ENCODE measurements at places on chromosomes 3 and 15. TPM values are rescaled to one million over a fixed set of nuclear protein-coding genes. Genes with fewer than 3 reads are reported as not detected.

The CADPS gene
- under 0.01 TPM for total RNA-seq

The THBS1 gene
- 623 TPM for total RNA-seq

The CBLB gene
- 57.7 TPM for total RNA-seq

The TTLL13 gene
- total RNA-seq = not detected

The PGBD4 gene
- 1.3 TPM for total RNA-seq

DNA sequence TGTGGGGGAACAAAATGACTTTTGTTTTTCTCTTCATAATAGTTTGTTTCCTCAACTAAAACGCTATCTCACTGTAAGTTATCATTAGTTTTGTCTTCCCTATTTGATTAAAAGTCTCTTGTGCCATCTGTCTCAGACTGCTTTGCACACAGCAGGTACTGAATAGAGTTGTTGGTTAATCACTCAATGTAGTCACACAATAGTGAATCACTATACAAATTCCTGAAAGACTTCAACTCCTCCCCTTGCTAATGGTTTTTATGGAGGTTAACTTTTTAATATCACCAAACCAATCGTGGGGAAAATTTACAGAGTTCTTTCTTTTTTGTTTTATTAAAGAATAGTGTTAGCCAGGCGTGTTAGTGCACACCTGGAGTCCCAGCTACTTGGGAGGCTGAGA, 2.6 kb upstream of the NGLY1 start:
- no peak for DNase-seq
- no peak overlapping the region for H3K27ac ChIP-seq
- H3K4me3 ChIP-seq = no peak overlapping the region
- H3K27me3 ChIP-seq = no peaks in the 10 kb centered on the region
- peaks cover 4% of the 10 kb centered on the region for H3K4me1 ChIP-seq
- no peaks in the 10 kb centered on the region for H3K36me3 ChIP-seq

- H3K36me3 ChIP-seq = no peaks in the 10 kb centered on the region
- no peaks in the 10 kb centered on the region for H3K4me1 ChIP-seq
- H3K4me3 ChIP-seq = no peak overlapping the region
- DNase-seq = no peak
- no peak overlapping the region for H3K27ac ChIP-seq
Measured at GRCh38 chr3:117052395-117052794, 342.8 kb downstream of the TUSC7 start.

GRCh38 chr3:125316949-125317348, 58.2 kb downstream of the ZNF148 start:
- no peak overlapping the region for H3K4me3 ChIP-seq
- DNase-seq = no peak
- no peak overlapping the region for H3K27ac ChIP-seq
- H3K27me3 ChIP-seq = no peaks in the 10 kb centered on the region
- H3K36me3 ChIP-seq = no peaks in the 10 kb centered on the region

DNA sequence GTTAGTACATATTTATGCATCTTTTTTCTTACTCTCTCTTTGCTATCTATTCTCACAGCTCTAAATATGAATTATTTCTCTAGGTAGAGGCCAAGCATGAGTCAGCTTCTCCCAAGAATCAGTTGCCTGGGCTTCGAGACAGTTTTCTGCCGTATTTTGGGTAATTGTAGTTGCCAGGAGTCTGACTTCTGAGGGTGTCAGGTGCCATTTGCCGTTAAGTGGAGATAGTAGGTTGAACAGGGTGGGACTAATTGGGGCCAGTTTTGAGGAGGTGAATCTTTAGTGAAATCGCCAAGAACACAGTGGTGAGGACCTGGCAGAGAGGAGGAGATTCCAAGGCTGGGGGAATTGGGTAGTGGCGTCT, 7.8 kb upstream of the NRROS start:
- H3K27me3 ChIP-seq = no peaks in the 10 kb centered on the region
- peak overlapping the region; percentile 66 for H3K4me3 ChIP-seq
- DNase-seq = no peak
- peak overlapping the region; percentile 85 for H3K27ac ChIP-seq

DNA sequence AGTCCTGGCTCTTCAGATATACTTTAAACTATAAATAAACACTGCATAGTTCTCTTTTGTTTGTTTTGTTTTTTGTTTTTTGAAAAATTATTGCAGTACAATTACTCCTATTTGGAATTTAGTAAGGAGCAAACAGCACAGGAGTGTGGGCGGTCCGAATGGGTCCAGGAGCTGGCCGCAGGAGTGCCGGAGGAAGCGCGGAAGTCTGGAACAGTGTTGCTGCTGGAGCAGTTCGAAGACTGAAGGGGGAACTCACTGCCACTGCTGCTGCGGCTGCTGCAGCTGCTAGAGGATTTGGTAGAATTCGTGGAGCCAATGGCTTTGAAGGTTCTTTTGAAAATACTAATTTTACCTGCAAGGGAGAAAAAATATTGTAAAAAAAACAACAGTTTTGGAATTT, 329.9 kb downstream of the ZNF385D start:
- H3K27ac ChIP-seq = no peak overlapping the region
- H3K4me1 ChIP-seq = no peaks in the 10 kb centered on the region
- no peak for DNase-seq
- H3K27me3 ChIP-seq = no peaks in the 10 kb centered on the region
- H3K36me3 ChIP-seq = no peaks in the 10 kb centered on the region

DNA sequence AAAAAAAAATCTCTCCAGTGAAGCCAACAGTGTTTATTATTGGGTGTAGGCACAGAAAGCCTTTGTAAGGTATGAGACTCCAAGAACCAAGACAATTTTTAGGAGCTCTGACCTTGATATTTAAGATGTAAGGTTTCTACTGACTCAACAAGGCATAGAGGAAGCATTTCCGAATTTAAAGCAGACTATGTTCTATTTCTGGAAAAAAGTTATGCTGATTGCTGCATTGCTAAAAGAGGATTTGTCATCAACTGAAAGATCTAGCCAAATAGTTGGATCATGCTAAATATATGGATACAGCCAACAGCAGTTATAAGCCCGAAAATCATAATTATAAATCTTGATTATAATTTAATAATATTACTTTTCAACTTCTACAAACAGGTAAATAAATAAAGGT, 53.3 kb upstream of the MELTF start:
- H3K36me3 ChIP-seq = no peaks in the 10 kb centered on the region
- no peaks in the 10 kb centered on the region for H3K4me1 ChIP-seq
- no peak overlapping the region for H3K27ac ChIP-seq
- no peak for DNase-seq
- no peak overlapping the region for H3K4me3 ChIP-seq

DNA sequence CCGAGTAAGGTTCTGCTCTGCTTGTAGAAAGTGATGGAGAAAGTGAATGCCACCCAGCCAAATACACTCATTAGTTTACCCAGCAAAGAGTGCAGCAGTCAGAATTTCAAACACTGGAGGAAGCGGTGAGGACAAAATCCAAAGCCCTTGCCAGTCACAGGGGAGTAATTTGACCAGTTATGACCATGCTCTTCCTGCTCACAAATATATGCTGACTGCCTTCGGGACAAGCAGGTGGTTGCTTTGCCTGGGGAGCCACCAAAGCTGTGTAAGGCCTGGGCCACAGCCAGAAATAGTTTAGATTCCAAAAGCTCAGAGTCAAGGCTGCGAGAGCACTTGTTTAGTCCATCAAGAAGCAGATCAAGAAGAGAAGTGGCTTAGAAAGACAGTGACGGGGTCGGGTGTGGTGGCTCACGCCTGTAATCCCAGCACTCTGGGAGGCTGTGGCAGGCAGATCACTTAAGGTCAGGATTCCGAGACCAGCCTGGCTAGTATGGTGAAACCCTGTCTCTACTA, 51.0 kb upstream of the ATP13A3 start:
- H3K4me1 ChIP-seq = no peaks in the 10 kb centered on the region
- no peak overlapping the region for H3K4me3 ChIP-seq
- DNase-seq = no peak
- H3K36me3 ChIP-seq = no peaks in the 10 kb centered on the region

- no peaks in the 10 kb centered on the region for H3K27me3 ChIP-seq
- H3K36me3 ChIP-seq = no peaks in the 10 kb centered on the region
- no peaks in the 10 kb centered on the region for H3K4me1 ChIP-seq
- H3K27ac ChIP-seq = no peak overlapping the region
Measured at GRCh38 chr3:28406241-28406640, 57.6 kb upstream of the AZI2 start.

DNA sequence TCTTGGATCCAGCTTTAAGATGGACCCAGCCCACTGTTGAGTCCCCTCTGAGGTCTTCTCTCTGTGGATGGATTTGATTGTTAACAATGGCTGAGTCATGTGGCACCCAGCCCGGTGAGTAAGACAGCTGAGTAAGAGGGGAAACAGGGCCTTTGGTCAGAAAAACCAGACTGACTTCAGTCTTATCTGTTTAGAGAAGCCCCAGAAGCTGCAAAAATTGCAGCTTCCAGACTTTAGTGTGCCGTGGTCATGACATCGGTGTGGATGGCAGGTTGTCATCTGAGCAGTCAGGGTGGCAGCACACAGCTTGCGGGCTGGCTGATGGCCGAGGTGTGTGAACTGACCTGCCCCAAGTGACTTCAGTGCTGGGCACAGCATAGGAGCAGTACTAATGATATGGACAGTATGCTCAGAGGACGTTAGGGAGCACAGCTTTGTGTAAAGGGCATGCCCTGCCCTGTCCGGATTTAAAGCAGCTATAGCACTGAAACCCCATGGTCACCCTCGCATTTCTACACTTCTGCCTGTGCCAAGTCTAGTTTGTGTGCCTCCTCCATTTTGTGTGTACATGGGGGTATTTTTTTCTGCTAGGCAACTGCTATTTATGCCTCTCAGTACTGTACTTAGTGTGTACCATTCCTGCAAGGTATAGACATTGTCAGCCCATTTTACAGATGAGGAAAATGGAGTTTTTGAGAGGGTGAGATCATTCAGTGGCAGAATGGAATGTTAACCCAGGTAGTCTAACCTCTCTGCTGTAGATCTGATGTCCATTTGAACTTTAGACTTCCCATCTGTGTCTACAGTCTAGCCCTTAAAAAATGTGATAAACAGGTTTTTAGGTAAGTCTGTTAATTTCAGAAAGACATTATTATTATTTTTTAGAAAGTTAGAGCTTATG, 44.4 kb downstream of the FLNB start:
- no peak overlapping the region for H3K4me3 ChIP-seq
- H3K4me1 ChIP-seq = peaks cover 16% of the 10 kb centered on the region
- peak overlapping the region; percentile 83 for H3K27ac ChIP-seq

DNA sequence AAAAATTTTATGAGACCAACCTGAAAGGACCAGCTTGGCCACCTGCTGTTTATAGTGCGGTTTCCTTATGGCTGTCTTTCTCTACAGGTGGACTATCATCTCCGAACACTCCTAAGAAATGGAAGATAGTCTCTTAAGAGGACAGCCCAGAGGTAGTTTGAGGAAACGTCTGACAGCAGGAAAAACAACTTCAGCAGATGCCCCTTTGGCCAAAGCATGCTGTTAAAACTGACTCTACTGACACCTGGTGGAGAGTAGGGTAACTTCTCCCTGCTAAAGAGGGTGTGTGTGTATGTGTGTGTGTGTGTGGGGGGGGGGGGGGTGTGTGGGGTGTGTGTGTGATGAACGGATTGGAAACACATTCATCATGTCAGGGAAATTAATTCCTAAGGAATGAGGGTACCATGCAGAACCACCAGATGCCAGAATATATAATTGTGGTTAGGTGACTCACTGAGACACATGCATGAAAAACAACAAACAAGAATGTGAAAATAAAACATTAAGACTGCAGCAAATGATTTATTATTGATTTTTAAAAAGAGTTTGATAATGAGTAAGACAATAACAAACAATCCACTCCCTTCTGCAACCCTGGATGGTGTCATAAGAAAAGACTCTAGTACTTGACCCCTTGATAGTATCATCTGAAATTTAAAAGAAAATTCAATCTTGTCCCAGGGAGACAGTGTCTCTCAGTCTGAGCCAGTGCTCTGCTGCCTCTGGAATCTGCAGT, 256.5 kb downstream of the THRB start:
- peaks cover 6% of the 10 kb centered on the region for H3K4me1 ChIP-seq
- H3K4me3 ChIP-seq = no peak overlapping the region
- no peak for DNase-seq
- H3K27ac ChIP-seq = peak overlapping the region; percentile 62
- H3K27me3 ChIP-seq = no peaks in the 10 kb centered on the region

- H3K36me3 ChIP-seq = no peaks in the 10 kb centered on the region
- no peaks in the 10 kb centered on the region for H3K27me3 ChIP-seq
- DNase-seq = no peak
- H3K27ac ChIP-seq = no peak overlapping the region
- no peak overlapping the region for H3K4me3 ChIP-seq
- no peaks in the 10 kb centered on the region for H3K4me1 ChIP-seq
Measured at GRCh38 chr3:23712656-23713559, 92.8 kb upstream of the UBE2E1 start.

- H3K4me1 ChIP-seq = no peaks in the 10 kb centered on the region
- H3K4me3 ChIP-seq = no peak overlapping the region
- no peak overlapping the region for H3K27ac ChIP-seq
- DNase-seq = no peak
Measured at GRCh38 chr3:177944228-177944661, 592.0 kb upstream of the KCNMB2 start.
